Motor neuron (in vitro differentiated cells): ENCODE measurements at places on chromosomes 1 and 21. TPM values are rescaled to one million over a fixed set of nuclear protein-coding genes. Genes with fewer than 3 reads are reported as not detected.

The HES3 gene
- not detected in 2 replicates for total RNA-seq

The PRAMEF12 gene
- total RNA-seq: 0.27 TPM in 1 of 2 replicates, not detected in the other

The FMO2 gene
- total RNA-seq: 1.5 TPM in 2 replicates

The NBPF10 gene
- total RNA-seq: 0.43 and 0.44 TPM in 2 replicates

The MOB3C gene
- 10.0 and 11.3 TPM in 2 replicates for total RNA-seq
